ENCODE measurements at places on chromosomes 4 and X. TPM values are rescaled to one million over a fixed set of nuclear protein-coding genes. Genes with fewer than 3 reads are reported as not detected.

WAS gene
- total RNA-seq, result 2.1 TPM

STATH gene
- total RNA-seq, result not detected

VGLL1 gene
- total RNA-seq, result 0.09 TPM

SPOCK3 gene
- total RNA-seq, result 1.8 TPM

MAGEA8 gene
- not detected for total RNA-seq

DNA sequence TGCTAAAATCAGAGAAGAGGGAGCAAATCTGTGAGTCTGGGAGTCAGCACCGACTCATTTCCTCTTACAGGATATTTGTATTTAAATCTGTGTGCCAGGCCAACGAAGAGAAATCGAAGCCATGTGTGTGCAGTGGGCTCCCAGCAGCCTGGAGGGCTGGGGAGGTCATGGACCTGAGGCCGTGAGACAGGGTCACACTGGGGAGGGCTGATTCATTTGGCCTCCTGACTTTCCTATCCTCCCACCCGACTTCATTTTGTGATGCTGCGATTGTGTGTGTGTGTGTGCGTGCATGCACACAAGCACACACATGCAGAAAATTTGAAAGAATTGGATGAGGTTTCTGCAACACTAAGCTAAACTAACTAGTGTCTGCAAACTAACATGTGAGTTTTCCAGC, 48.7 kb upstream of the STX18 start:
- H3K27me3 ChIP-seq, result no peaks in the 10 kb centered on the region
- no peaks in the 10 kb centered on the region for H3K36me3 ChIP-seq
- no peak overlapping the region for H3K27ac ChIP-seq
- H3K4me1 ChIP-seq, result peaks cover 2% of the 10 kb centered on the region

- DNase-seq, result no peak
- H3K4me3 ChIP-seq, result no peak overlapping the region
- H3K27ac ChIP-seq, result no peak overlapping the region
- H3K4me1 ChIP-seq, result no peaks in the 10 kb centered on the region
- H3K27me3 ChIP-seq, result no peaks in the 10 kb centered on the region
Observed at GRCh38 chr4:23782778-23783437, 106.9 kb downstream of the PPARGC1A start.

GRCh38 chr4:137819964-137820383, 287.7 kb upstream of the PCDH18 start:
- H3K36me3 ChIP-seq, result no peaks in the 10 kb centered on the region
- H3K27ac ChIP-seq, result no peak overlapping the region
- no peak overlapping the region for H3K4me3 ChIP-seq
- no peaks in the 10 kb centered on the region for H3K27me3 ChIP-seq

DNA sequence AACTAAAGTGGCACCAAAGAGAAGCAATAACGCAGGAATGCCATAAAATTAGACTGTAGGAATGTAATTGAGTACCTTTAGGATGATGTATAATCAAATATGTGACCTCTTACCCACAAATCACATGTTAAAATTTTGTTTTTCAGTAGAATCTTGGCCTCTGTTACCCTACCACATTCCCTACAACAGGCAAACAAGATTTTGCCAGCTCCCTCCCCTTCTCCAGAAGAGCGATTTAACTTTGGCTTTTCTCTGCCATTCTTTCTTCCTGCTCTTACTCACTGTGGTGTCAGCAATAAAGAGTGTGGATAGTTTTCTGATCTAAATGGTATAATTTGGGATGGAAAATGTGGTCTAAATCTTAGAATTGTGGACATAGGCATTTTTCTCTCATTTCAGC, 57.2 kb downstream of the TRIM2 start:
- H3K36me3 ChIP-seq, result peaks cover 2% of the 10 kb centered on the region
- H3K27me3 ChIP-seq, result no peaks in the 10 kb centered on the region
- H3K4me3 ChIP-seq, result no peak overlapping the region
- no peak for DNase-seq
- H3K4me1 ChIP-seq, result peaks cover 11% of the 10 kb centered on the region

GRCh38 chr4:123631786-123632692, 235.4 kb downstream of the SPRY1 start:
- peak; percentile 89 for DNase-seq
- no peaks in the 10 kb centered on the region for H3K36me3 ChIP-seq
- no peak overlapping the region for H3K4me3 ChIP-seq
- peak overlapping the region; percentile 72 for H3K27ac ChIP-seq
- peaks cover 4% of the 10 kb centered on the region for H3K4me1 ChIP-seq

DNA sequence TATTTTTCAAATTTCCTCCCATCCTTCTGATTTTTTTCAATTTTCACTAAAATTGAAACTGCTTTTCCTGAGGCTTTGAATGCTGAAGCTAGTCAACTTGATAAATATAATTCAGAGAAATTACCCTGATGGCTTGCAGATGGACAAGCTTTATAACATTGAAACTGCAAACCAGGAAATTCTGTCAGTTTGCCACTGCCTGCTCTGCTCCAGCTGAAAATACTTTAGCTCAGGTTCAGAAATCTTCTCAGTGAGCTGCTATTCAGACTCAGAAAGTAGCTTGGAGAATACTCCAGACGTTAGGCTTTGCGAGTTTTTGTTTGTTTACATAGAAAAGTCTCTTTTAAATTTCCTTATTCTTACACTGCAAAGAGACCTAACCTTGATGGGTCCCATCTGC, 1574.7 kb downstream of the STIM2 start:
- DNase-seq, result peak; percentile 88
- H3K27me3 ChIP-seq, result no peaks in the 10 kb centered on the region
- no peaks in the 10 kb centered on the region for H3K36me3 ChIP-seq

DNA sequence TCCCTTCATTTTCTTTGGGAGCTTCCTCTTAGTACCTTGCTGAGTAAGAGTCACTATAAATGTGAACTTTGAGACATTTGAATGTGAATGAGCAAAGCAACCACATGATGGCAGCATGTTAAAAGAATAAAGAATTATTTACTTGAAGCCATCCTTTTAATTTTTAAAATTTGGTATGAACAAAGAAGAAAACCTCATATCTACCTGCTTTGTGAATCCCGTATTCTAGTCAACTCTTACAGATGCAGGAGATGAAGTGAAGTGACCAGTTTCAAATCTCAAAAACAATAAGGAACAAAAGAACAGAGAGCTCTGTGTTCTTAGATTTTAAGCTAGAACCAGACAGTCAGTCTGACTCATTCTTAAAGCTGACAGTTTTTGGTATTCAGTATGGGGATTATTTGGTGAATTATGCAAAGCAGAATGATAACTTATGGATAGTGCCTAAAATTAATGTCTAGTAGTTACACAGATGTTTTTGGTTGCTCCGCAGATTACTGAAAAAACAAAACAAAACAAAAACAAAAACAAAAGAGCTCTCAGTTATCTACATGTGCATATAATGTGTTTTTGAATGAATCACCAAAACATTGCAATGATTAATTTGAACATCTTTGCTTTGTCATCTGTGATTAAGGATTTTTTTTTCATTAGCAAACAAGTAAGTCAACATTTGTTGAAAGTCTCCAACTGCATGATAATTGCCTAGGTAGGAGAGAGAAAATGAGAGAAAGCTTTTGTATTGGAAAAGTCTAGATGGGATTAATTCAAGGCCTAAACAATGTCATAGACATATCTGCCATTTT, 48.2 kb upstream of the H2AZ1 start:
- H3K27ac ChIP-seq, result no peak overlapping the region
- H3K4me1 ChIP-seq, result no peaks in the 10 kb centered on the region
- H3K4me3 ChIP-seq, result no peak overlapping the region
- peak; percentile 36 for DNase-seq
- no peaks in the 10 kb centered on the region for H3K36me3 ChIP-seq
- H3K27me3 ChIP-seq, result no peaks in the 10 kb centered on the region

DNA sequence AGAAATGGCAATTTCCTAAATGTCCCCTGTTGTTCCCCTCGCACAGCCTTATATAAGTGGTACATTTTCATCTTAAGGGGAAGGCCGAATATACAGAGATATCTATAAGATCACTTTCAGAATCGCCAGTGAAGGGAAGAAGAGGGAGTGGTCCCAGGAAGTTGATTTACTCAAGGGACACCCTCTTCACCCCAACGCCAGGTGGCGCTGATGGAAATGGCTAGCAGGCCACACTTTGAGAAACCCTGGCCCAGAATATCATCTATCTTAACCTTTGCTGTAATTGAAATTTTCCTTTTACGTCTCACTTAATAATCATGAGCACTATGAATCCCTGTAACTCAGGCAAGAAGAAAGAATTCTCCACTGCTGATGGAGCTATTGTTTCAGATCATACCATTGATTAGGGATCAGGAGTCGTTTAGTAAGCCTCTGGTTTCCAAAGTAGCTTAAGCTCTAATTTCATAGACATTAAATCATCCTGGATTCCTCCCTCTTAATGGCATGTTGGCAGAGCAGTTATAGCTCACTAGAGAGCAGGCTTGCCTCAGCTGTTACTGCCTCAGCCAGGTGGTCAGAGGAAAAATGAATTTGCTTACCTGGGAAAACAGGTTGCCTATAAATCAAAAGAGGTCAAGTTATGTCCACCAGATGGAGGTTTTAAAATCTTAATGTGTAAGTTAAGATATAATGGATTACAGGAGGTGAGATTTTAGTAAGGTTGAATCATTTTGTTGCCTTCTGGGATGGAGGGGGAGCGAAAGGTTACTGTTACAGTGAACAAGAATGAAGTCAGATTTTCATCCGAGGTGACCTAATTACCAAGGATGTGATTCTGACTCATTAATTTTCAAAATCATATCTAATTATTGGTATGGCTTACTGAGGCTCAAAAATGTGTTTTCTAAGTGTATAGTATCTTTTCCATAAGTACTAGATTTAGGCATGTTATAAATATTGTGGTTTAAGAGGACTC, 941.2 kb upstream of the TENM3 start:
- no peaks in the 10 kb centered on the region for H3K4me1 ChIP-seq
- H3K4me3 ChIP-seq, result no peak overlapping the region
- no peaks in the 10 kb centered on the region for H3K27me3 ChIP-seq
- no peak overlapping the region for H3K27ac ChIP-seq
- DNase-seq, result no peak

DNA sequence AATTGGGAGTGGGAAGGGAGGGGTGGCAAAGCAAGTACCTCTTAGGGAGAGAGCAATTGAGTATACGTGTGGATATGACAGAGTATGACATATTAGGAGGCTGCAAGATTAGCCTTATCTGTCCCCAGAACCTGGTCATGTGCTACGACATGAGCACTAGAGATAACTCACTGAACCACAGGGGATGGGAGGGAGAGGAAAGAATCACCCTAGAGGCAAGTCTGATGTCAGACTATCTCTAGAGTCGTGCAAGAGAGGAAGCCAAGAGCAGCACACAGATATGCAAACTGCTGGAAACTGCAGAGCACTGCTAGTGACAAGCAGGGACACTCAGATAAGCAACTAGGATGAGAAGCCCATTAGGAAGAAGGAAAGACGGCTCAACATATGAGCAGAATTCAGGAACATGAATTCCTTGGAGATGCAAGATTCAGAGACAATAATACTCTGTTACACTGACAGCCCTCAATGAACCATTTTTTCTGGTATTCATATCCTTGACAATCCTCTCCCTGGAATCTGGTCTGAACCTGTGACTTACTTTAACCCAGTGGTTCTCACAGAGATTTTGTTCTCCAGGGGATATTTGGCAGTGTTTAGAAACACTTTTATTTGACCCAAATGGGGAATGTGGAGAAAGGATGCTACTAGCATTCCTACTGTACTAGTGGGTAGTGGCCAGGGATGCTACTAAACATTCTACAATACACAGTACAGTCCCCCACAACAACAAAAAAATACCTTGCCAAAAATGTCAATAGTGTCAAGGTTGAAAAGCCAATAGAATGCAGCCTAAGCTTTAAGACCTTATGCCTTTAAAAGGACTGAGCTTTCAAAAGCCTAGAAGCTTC, 84.0 kb upstream of the BMP2K start:
- H3K27ac ChIP-seq, result no peak overlapping the region
- H3K27me3 ChIP-seq, result no peaks in the 10 kb centered on the region
- no peaks in the 10 kb centered on the region for H3K36me3 ChIP-seq
- no peak overlapping the region for H3K4me3 ChIP-seq
- DNase-seq, result peak; percentile 33

DNA sequence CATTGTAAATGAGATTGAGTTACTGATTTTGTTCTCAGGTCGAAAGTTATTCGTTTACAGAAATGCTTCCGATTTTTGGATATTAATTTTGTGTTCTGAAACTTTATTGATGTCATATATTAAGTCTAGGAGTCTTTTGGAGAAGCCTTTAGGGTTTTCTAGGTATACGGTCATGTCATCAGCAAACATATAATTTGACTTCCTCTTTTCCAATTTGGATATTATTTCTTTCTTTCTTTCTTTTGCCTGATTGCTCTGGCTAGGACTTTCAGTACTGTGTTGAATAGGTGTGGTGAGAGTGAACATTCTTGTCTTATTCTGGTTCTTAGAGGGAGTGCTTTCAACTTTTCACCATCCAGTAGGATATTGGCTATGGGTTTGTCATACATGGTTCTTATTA, 35.4 kb upstream of the PDLIM5 start:
- no peak overlapping the region for H3K27ac ChIP-seq
- no peaks in the 10 kb centered on the region for H3K36me3 ChIP-seq
- no peak overlapping the region for H3K4me3 ChIP-seq

DNA sequence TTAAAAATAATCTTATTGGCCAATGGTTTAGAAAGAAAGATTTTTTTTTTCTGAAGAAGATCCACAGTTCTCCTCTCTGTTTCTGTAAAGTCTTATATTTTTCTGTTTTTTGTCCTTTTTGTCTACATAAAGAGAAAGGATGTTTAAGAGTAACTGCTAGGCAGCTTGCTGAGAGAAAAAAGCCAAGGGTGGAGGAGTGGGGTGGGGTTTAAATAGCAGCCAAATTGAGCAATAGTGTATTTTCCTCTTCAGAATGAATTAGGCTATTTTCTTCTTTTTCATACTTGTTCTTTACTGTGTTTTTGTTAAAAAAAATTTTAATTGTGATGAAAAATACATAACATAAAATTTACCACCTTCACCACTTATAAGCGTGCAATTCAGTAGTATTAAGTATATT, 224.6 kb downstream of the SOWAHB start:
- H3K27me3 ChIP-seq, result no peaks in the 10 kb centered on the region
- H3K4me3 ChIP-seq, result no peak overlapping the region
- no peaks in the 10 kb centered on the region for H3K36me3 ChIP-seq

DNA sequence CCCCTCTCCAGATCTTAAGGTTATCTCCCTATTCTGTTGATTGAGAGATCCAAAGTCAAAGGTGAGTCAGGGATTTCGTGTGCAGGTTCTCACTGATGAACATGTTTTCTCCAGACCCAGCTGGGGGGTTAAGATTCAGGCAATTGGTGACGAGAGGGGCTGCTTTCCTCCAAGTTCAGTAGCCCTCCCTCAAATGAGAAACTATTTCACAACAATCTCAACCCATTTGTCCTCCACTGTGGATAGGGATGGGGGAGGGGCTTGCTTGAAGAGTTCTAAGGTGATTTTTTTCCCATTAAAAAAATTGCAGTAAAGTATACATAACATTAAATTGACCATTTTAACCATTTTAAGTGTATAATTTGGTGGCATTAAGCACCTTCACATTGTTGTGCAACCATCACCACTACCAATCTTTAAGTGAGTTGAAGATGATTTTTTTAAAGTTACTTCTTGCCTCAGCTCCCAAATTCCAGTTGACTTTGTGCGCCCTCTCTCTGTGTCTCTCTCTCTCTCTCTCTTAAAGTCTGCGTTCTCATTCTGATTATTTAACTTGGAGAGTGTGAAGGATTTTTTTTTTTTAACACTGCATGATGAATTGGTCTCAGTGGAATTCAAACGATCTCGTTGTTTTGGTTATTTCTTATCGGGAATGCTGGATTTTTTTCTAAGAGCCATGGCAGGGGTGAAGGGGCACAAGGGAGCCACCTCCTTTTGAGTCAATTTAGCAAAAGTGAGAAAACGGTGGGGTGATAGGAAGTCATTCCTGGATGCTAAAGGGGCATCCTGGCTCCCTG, 175.9 kb downstream of the SHROOM3 start:
- H3K27me3 ChIP-seq, result no peaks in the 10 kb centered on the region
- no peak for DNase-seq
- H3K36me3 ChIP-seq, result no peaks in the 10 kb centered on the region
- peaks cover 5% of the 10 kb centered on the region for H3K4me1 ChIP-seq
- no peak overlapping the region for H3K4me3 ChIP-seq

- H3K4me3 ChIP-seq, result no peak overlapping the region
- H3K4me1 ChIP-seq, result no peaks in the 10 kb centered on the region
- H3K36me3 ChIP-seq, result no peaks in the 10 kb centered on the region
Observed at GRCh38 chr4:123163501-123163900, 233.1 kb upstream of the SPRY1 start.
